Right ventricle myocardium inferior (tissue), 1 donor: ENCODE measurements at places on chromosomes 4 and X.

DNA sequence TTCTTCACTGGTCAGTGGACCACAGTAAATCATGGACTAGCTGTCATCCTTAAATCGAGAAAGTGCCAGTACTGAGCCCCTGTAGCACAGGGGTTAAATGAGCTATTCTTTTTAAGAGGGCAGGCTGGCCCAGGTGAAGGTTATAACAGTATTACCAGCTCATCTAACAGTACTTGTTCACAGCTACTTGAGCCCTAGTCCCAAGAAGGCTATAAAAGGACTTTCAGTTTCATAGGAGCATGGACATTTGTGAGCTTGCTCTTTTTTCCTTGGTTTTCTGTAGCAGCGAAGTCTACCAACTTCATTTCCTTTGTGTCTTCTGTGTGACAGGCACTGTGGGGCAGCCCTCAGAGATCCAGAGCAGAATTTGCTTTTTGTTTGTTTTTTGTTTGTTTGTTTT, 61.0 kb downstream of the ARX start:
- no peak for DNase-seq

DNA sequence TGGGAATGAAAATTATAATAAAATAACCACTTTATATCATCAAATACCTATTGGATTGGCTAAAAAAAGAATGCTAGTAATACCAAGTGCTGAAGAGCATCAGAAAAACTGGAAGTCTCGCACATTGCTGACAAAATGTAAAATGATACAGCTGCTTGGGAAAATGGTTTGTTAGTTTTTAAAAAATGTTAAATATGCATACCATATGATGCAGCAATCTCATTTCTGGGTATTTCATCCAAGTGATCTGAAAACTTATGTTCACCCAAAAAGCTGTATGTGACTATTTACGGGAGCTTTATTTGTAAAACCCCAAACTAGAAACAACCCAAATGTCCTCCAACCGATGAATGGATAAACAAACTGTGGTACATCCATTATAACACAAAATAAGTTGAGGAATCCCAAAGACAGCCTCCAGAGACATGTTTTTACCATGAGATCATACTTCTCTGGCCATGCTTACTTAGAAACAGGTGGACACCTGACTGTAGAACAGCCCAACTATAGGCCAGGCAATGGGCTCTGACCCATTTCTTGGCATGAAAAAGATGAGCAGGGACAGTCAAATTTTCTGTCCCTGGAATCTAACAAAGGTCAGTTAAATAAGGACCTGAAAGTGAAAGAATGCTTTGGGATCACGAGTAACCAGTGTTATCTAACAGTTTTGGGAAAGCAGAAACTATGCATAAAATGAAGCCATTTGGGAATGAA, 47.5 kb upstream of the FAM120C start:
- no peak for DNase-seq

DNA sequence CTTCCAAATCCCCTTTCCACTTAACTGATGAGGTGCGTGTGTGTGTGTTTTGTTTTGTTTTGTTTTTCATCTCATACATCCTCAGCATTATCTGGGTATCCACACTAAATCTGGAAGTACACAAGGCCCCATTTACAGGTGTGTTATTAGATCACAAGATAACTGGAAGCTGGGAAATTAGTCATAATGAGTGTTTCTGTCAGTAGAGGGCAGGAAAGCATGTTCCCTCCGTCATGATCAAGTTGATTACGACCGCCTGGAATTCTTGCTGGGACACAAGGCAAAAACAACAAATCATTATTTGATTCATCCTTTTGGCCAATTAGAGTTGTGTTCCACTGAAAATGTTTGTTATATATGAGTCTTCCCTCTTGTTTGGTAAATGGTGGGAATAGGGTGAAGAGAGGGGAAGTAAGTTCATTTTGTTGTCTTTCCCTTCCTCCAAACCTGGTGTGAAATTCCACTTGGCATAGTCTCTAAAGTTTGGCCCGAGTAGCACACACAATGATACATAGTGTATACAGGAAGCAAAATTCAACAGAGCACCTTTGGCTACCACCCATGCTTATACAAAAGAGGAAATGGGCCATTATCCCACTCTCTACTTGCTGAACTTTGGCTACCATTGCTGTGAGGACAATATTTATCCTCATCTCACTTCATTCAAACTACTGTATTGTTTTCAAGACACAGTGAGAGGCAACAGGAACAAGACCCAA, 33.3 kb upstream of the TLL1 start:
- no peak for DNase-seq

- no peak for DNase-seq
Observed at GRCh38 chr4:156633847-156634246, 337.8 kb downstream of the PDGFC start.
